ENCODE measurements at places on chromosomes 7 and 10.

- no peak for DNase-seq
Measured at GRCh38 chr7:80881351-80881900, 37.4 kb downstream of the SEMA3C start.

DNA sequence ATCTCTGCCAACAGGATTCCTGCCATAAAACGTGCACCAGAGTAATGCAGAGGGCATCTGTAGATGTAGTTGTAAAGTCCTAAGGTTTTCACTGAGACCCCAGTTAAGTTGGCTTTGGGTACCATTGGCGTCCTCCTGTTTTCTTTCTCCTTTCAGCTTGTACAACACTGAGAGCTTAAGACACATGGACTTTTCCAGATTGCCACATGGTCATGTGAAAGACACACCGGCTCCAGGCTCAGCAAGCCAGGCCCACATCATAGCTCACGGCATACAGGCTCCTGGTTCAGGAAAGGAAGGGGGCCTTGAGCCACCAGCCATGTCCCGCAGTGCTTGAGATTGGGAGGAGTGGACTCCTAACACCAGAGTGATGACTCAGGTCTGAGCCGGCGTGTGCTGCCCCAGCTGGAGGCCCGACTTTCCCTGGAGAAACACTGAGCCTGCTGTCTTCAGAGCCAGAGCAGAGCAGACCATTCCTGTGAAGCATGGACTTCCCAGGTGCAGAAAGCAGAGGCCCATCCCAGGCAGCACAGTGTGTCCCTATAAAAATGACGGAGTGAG is 252.7 kb downstream of the PRPF18 start:
- DNase-seq = no peak

DNA sequence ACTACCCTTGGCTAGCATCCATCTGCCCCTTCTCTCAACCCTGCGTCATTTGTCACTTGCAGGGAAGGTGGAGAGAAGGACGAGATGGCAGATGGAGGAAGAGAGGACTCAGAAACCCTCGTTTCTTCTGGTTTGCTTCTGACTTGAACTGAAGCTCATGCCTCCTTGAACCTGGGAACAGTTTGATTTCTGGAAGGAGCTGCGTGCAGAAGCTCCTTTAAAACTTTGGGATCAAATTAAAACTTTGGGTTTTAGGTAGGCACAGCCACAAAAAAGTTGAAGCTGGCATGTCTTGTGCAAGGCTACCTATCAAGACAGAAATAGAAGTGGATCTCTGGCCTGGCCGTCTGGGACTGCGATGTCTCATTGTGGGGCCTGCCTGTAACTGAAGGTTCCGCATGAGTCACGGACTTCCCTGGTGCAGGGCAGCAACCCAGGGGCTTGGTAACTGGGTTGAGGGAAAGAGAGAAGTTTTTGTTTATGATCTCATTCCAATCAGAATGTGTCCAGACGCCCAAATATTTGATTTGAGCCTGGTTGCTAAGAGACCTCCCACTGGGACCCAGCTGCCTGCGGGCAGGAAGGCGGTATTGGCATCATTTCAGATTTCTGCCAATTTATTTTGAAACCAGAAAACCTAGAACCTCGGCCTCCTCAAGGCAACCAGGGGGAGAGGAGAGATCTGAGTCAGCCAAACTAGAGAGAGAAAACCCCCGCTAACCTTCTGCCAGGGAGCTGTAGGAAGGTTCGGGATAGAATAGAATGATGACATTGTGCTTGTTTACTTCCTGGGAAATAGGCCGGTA is 15.8 kb upstream of the CAMK1D start:
- no peak for DNase-seq

DNA sequence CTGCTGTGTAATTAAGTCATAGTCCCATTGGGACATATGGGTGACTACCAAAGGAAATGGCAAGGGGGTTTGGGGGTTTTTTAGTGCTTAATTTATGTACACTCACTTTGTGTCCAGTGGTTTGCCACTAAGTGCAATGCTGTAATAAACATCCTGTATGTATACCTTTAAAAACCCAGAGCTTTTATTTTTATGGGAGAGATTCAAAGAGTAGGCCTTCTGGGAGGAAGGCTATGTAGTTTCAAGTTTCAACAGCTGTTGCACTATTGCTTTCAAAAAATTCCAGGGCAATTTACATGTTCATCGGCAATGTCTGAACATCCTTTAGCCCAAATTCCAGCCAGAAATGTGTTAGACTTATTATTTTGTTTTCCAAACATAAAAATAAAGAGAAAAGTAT is 744.7 kb downstream of the XPNPEP1 start:
- no peak for DNase-seq

- DNase-seq = no peak
Measured at GRCh38 chr7:55504093-55504859, 68.0 kb downstream of the VOPP1 start.

DNA sequence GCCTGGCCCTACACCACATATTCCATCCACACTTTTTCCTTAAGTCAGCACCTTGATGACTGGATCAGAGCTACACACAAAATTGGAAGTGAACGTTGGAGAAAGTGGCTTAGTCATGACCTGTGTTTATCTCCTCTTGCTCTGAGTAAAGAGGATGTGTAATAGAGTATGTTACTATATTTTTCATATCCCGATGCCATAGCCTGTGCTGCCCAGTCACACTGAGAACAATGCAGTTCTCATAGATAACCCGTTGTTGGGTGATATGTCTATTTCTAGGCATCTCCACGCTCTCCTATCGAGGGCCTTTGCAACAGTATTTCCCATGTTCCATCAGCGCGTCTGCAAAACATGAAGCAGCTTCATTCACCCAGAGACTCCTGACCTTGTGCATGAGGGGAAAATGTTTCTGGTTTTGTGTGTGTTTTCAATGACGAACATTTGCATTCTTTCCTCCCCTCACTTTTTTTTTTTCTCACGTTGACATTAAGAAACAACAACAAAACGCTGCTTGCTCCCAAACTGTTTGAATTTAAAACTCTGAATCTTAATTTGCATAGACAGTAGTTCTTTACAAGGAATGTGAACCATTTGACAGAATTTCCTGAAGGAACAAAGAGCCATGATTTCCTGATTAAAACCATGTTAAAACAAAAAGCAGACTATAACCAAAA is 43.4 kb downstream of the GRK5 start:
- no peak for DNase-seq

- DNase-seq = no peak
Measured at GRCh38 chr10:61961278-61961677, 59.8 kb downstream of the ARID5B start.

DNA sequence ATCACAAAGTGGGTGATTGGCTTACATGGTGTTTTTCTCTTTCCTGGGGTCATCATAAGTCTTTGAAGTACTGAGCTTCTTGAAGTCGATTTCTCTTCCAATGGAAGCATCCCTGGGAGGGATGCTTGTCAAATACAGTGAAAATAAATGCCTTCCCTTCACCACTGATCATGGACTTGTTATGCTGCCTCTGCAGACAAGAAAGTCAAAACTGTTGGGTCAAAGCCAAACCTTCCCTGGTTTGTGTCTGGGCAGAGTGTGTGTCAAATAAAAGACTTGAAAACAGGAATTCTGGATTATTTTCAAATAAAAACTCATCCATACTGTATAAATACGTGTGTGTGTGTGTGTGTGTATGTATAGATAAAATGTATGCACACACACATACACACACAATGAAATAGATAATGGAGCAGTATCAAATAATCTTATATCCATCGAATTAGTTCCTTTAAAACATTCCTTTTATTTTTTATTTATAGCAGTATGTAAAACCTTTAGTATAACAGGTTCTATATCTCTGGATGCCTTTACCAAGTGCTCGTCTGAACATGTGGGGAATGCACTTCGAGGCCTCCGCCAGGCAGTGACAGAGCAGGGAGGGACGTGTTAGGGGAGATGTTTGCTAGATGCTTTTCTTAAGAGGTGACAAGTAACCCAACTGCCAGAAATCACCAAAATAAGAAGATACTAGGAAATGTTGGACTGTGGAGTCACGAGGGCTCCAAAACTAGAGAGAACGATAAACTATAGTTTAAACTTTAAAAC is 27.2 kb upstream of the WNT16 start:
- no peak for DNase-seq

Data from glutamatergic neuron (in vitro differentiated cells).